ENCODE measurements at places on chromosomes 6 and 20.

GRCh38 chr6:148760568-148761526 lies 14.0 kb downstream of the UST start:
- no peak for DNase-seq

DNA sequence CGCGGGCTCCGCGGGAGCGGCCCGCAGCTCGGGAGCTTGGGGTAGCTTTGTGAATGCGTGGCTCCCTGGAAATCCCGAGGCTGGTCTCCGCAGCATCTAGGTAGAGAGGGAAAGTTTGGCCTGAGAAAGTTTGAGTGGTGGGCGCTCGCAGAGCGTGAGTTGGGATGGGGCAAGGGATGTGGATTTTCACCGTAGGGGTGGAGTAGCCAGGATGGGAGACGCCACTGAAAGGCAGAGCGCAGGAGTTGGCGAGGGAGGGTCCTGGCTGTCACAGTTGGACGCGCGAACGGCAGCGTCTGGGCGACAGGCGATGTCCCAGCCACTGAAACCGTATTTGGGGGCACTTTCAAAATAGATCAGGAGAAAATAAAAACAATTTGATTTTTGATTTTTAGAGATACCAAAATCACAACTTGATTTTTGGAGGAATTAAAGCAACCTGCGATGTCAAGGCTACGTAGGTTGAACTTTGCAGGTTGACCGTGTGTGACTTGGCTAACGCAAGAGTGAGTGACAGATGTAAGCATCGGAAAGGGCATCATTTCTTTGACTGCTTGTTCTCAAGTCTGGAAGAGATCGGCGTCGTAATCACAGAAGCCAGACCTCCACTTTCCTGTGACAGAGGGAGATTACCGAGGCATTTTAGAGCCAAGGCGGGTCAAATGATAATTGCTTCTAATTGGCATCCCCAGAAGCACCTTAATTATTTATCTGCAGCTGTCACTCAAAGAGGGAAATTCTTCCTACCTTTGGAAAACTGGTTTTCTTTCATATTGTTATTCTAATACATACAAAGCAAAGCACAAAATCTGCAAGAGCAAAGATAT lies 646 bp downstream of the HEY2 start:
- DNase-seq = no peak

GRCh38 chr20:2815242-2815900 lies 584 bp downstream of the C20orf141 start:
- DNase-seq = no peak

DNA sequence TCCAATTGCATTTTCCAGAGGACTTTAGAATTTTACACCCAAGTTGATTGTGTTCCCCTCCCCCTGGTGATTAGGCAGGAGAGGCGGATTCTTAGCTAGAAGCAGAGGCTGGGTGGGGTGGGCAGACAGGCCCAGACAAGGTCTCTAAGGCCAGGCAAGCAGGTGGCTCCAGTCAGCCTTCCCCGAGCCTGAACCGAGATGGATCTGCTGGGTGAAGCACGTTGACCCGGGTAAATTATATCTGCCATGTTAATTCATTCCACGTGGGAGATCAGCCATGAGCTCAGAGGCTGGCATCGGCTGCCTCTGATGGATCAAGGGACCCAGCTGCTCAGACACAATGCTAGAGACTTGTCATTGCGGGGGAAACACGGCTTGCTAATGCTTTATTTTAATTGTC lies 159.5 kb upstream of the MAFB start:
- no peak for DNase-seq

GRCh38 chr6:111985202-111985731 lies 68.6 kb upstream of the CCN6 start:
- no peak for DNase-seq

DNA sequence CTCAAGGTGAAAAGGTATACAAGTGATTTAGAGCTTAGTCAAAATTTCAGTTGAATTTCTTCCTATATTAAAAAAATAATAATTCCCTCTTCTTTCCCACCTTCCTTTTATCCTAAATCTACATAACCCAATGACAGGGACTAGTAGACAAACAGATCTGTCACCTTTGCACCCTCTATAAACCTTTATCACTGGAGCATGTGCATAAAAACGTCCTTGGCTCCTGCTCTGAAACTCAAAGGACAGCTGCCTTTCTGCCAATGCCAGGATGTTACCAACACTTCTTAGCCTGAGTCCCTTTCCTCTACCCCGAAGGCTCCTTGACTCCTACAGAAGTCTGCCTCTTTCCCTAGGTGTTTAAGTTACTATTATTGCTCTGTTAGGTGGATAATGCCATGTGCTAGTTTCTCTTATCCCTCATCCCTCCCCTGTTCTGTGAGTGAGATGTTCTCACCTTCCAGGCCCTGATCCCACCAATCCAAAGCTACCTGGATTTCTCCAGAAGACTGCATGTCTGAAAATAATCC lies 4.3 kb downstream of the CLVS2 start:
- no peak for DNase-seq

DNA sequence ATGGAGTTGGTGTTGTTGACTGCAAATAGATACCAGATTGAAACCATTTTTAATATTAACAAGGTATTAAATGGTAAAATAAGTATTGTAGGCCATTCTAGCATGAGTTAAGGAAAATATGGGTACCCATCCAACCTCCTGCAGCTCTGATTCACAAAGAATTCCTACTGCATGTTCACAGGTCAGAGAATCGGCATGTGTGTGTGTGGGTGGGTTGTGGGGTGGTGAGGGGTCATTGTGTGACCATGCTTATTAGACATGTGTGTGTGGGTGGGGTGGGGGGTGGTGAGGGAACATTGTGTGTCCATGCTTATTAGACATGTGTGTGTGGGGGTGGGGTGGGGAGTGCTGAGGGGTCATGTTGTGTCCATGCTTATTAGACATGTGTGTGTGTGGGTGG lies 3.2 kb downstream of the IYD start:
- no peak for DNase-seq

DNA sequence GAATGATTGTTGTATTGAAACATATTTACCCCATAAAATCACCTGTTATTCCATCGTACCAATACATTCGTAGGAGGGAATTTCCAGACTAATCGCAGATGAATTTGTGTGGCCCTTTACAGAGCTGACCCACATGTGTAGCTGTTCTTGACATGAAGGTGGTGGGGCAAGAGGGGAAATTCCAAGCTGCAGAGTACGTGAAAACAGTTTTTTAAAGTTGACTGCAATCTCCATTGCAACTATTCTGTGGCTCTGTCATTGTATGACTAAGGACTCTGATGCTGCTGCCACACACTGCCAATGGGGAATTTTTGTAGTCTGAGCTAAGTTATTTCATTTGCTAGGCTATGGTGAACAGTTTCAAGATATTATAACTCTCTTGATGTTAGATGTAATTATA lies 46.4 kb upstream of the ADTRP start:
- no peak for DNase-seq

DNA sequence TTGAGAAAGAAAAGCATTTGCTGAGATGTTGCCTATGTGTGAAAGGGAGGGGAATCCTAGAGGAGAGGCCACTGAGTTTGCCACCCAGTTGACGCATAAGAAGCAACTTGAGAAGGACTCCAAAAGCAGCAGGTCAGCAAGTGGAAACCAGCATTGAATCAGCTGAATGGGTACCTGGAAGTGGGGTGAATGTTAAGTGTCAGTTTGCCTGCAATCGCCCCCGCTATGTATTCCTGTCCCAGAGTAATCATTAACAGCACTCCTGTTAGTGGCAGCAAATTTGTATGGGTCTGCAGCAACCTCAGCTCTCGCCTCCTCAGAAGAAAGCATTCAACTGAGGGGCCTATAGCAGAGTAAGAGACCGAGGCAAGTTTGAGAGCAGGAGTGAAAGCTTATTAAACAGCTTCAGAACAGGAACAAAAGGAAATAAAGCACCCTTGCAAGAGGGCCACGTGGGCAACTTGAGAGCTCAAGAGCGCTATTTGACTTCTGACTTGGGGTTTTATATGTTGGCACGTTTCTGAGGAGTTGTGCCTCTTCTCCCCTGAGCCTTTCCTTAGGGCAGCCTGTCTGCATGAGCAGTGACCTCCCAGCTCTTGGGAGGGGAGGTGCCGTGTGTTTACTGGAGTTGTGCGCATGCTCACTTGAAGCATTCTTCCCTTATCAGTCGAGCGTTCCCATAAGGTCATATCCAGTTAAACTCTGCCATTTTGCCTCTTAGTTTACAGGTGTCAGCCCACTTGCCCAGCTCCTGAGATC lies 122.6 kb upstream of the PHACTR1 start:
- DNase-seq = no peak

- no peak for DNase-seq
Measured at GRCh38 chr6:45430590-45431202, 53.0 kb upstream of the SUPT3H start.

GRCh38 chr20:47432834-47433210 lies 68.9 kb upstream of the NCOA3 start:
- DNase-seq = no peak

DNA sequence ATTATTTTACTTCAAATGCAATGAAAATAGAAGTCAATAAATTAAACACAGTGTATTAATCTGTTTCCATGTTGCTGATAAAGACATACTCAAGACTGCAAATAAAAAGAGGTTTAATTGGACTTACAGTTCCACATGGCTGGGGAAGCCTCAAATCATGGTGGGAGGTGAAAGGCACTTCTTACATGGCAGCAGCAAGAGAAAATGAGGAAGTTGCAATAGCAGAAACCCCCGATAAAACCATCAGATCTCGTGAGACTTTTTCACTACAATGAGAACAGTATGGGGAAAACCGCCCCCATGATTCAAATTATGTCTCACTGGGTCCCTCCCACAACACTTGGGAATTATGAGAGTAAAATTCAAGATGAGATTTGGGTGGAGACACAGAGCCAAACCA lies 82.2 kb downstream of the GPR63 start:
- no peak for DNase-seq

DNA sequence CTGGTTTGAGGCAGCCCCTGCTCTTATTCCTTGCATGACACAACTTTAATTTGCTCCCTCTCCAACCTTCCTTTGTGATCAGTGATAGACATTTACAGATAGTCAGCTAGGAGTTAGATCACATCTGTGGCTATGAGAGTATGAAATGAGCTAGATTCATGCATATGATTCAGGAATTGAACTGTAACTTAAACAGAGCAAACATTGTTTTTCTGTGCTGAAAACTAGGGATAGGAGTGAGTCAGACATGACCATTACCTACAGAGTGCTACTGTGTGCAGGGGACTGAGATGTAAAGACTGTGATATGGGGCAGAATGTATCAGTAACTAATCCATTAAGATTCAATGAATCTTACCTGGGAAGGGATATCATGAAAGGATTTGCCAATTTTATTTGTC lies 279.4 kb upstream of the SPTLC3 start:
- DNase-seq = no peak

GRCh38 chr6:30837870-30838269 lies 46.4 kb upstream of the DDR1 start:
- DNase-seq = no peak

GRCh38 chr20:41304424-41305079 lies 13.0 kb downstream of the ZHX3 start:
- DNase-seq = no peak

DNA sequence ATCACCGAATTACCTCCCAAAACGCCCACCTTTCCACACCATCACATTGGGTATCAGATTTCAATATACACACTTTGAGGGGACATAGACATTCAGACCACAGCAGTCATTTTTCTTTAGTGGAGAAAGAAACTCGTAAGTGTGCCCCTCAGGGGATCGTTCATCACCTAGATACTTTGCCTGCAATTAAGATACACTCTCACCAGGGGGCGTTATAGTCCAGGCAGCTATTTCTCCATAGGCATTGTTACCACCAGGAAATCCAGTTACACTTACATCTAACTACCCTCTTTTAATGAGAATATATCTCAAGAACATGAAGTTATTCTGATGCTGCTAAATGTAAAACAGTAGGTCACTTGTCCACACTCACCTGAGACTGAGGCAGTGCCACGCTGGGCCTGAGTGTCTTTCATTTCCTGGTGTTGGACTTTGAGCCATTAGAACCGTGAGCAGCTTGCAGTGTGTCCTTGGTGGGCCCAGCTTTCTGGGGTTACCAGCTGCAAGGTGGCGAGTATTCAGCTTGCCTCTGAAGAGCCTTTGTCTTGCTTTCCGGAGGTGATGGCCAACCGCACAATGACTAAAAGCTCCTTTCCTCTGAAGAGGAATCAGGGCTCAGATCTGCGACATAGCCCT lies 35.1 kb upstream of the UNC93A start:
- no peak for DNase-seq

- no peak for DNase-seq
Measured at GRCh38 chr6:131890091-131890490, 61.1 kb downstream of the CCN2 start.

GRCh38 chr6:32146687-32147086 lies 5.1 kb downstream of the PRRT1 start:
- DNase-seq = no peak

DNA sequence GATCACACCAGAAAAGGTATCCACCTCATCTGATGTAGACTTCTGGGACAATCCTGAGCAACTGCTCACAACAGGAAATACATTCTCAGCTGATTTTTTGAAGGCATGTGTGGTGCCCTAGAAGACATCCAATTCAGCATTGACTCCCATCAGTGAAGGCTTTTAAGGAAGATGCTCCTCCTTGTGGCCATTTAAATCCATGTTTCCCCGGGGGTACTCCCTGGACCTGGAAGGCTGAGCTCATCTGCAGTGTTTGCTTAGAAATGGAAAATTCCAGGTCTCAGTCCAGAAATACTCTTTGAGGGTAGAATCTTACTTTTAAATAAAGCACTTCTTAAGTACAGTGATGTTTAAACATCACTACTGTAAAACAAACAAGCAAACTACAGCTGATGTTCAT lies 195.5 kb upstream of the PDE10A start:
- DNase-seq = no peak

DNA sequence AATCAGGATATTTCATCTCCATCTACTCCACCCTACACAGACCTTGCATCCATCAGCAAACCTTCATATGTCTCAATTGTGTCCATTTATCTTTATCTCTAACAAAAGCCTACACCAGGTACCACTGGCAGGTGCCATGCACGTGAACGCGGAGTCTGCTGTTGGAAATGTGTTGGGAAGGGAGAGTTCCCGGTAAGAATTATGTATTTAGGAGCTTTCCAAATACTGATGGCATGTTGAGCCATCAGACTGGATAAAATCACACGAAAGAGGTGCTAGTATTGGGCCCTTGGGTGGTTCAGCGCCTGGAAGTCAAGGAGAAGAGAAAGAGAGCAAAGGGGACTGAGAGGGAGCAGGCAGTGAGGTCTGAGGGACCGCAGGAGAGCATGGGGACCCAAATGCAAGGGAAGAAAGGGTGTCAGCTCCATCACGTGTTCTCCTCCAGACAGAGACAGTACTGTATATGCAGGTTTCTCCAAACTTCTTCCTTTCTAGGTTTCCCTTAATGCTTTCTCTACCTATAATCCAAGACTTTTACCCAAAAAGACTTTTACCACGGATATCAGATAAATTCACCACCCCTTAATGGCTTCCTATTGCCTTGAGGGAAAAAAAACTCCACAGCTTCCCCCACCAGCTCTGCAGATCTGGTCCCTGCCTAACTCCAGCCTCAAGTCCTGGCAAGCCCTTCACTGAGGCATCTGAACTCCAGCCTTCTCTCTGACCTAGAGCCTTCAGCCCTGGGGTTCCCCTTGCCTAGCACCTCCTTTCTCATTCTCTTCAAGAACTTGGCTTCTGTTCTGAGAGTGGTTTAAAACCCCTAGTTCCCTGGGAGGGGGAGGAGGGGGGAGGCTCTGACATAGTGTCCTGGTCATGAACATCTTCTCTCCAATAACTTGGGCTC lies 4.8 kb upstream of the ZNF217 start:
- DNase-seq = no peak

GRCh38 chr20:1265226-1265915 lies 723 bp upstream of the SNPH start:
- no peak for DNase-seq

GRCh38 chr20:40942006-40942405 lies 86.6 kb upstream of the TOP1 start:
- no peak for DNase-seq

- DNase-seq = no peak
Measured at GRCh38 chr20:61806995-61807394, 258.7 kb downstream of the TAF4 start.
